ENCODE measurements at places on chromosomes 11 and 22.

DNA sequence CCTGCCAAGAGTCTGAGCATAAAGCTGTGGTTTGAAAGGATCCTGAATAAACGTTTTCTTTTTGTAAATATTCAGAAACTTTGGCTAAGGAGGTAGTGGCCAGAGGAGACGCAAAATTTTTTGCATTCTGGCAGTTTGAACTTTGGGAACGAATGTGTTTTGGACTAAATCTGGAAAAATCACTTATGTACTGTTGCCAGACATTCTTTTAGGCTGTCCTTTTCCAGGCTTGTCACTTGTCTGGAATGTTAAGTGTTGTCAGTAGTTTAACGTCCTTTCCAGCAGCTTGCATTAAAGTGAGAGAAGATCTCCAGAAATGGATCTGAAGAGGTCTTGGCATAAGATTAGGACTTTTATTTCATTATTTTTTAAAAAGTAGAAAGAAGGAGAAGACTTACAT is 18.5 kb downstream of the SPECC1L start:
- no peak for DNase-seq

- peak; percentile 61 for DNase-seq
These were observed 57.9 kb downstream of the TRIM29 start for GRCh38 chr11:120079750-120080610.

GRCh38 chr11:88173956-88174355 is 1.3 kb downstream of the RAB38 start:
- no peak for DNase-seq

DNA sequence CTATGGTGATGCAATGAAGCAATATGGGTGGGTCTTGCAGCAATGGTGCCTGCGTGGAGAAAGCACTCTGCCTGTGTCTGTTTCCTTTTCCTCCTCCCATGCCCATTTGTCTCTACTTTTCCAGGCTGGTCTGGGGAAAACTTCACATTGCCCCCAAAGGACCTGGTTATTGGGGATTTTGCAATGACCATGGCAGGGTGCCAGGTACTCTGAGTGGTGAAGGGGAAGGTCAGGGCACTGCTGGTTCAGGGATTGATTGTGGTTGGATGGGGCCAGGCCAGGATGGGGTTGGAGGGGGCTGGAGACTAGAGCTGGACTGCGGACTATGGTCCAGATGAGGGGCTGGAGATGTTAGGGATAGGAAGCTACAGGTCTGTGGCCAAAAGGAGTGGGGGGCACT is 92.1 kb downstream of the INSC start:
- DNase-seq: no peak

GRCh38 chr11:113593698-113594308 is 112.3 kb downstream of the TMPRSS5 start:
- DNase-seq: no peak

DNA sequence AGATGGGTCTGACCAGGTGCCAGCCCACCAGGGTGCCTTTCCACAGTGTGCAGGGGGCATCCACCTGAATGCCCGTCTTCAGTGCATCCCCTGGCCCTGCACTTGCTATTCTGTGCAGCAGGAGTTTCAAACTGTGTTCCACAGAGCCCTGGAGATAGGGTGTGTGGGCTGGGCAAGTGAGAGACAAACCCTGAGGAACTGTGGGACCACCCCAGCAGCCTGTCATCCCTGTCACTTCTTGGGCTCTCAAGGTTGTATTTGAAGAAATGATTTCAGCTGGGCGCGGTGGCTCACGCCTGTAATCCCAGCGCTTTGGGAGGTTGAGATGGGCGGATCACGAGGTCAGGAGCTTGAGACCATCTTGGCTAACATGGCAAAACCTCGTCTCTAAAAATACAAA is 6.4 kb upstream of the DGAT2 start:
- no peak for DNase-seq

- no peak for DNase-seq
These were observed 65.1 kb downstream of the SCUBE1 start for GRCh38 chr22:43277987-43278601.

GRCh38 chr11:119573858-119574257 is 150.9 kb upstream of the THY1 start:
- peak; percentile 5 for DNase-seq

DNA sequence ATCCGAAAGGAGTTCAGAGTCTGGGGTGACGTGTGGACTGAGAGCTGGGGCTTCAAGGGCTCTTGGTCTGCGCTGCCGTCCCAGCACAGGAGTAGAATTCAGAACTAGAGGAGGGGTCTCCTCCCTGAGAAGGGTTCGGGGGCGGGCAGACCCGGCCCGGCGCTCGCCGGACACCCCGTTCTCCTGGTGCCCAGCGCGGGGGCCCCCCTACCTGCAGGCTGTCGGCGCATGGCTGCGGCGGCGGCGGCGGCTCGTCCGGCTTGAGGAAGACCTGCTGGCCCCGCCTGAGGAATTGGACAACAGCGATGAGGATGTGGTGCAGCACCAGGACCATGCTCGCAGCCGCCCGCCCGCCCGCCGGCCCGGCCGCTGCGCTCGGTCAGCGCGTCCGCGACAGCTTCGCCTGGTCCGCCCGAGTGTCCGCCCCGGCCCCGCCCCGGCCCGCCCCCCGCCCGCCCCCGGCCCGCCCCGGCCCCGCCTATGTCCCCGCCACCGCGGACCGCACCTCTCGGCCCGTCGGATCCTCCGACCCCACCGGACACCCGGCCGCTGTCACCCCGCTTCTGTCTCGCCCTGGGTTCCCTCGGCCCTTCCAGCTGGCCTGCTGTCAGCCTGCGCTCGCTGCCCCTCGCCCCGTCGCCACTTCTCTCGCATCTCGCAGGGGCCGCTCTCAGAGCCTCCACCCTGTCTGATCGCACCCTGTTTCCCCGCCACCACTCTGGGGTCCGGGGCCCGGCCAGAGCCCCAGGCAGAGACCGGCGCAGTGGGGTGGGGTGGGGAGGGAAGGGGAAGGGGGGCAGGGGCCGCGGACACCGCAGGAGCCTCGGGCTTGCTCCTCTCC is 32.0 kb downstream of the PDE2A start:
- DNase-seq: peak; percentile 60

DNA sequence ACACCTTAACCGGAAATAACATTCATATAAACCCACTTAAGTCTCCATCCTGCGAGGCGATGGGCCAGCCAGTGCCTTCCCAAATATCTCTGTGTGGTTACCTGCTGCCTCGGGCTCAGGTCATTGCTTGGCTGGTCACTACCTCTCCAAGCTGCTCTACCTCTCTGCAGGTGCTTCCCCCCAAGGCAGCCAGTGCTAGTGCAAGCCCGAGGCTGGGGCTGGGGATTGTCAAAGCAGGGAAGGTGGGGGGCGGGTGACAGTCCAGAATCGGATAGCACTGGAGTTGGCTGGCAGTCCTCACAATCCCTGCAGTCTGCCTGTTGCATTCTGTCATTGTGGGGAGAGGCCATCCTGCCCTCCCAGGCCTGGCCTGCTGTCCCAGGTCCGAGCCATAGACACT is 11.1 kb downstream of the MCHR1 start:
- DNase-seq: peak; percentile 70

DNA sequence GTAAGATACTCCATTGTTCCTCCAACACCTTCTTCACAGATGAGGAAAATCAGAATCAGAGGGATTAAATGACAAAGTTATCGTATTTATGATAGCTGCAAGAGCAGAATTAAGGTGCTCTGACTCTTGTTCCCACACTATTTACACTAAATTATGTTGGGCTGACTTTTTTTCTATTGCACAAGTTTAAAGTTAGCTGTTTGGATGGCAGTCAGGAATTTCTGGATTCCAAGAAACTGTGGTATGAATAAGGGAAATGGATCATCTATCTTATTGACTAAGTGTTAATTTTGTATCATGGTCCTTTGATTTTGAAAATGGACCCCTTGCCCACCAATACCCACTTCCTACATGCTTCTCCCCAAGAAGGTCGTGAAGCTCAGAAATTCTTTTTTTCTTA is 19.9 kb upstream of the APOA1 start:
- DNase-seq: no peak

DNA sequence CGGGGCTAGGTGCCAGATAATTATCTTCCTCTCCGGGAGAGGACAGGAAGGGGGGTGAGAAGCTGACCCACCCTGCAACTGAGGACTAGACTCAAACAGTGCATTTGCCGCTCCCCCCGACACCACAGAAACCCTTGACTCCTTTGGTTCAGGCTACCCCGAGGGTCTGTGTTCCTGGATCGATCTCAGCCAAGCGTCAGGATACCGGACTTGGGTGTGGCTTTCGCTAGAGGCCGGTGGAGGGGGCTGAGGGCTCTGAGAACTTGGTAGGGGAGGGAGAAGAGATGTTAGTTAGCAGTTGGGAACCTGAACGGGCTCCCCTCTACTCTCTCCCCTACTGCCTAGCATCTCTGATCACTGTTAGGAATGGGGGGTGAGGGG is 840 bp downstream of the SEZ6L start:
- DNase-seq: peak; percentile 29

GRCh38 chr11:116962108-116962507 is 124.7 kb upstream of the APOA1 start:
- no peak for DNase-seq

DNA sequence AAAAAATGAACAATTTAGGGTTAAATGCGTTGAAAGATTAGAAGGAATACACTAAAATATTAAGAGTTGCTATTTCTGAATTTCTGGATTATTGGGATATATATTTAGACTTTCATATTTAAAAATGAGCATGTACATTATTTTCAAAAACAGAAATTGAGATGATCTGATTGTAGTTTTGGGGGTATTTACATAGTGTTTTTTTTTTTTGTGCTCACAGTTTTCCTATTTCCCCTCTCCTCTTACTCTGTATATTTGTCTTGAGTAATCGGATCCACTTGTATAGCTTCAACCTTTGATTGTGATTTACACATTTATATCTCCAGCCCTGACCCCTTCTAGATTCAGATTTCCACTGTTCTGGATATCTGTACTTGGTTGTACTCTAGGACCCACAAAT is 5.3 kb downstream of the USP47 start:
- no peak for DNase-seq

GRCh38 chr22:43884600-43885318 is 7.1 kb downstream of the PNPLA5 start:
- DNase-seq: peak; percentile 87

DNA sequence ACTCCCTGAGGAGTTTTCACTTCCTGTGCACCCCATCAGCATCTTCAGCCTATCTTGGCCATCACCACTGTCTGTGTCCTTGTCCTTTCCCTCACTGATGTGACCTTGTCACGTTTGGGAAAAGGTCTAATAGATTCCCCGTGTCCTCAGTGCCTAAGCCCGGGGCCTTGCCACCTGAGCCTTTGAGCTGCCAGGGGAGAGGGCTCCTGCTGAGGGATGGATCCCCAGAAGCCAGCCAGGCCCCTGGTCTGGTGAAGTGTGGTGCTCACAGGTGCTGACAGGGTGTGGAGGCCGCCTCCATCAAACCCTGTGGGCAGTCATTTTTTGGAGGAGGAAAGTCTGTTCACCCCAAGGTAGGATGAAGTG is 47.2 kb downstream of the GAB4 start:
- DNase-seq: no peak

GRCh38 chr11:68090287-68090686 is 30.9 kb downstream of the CHKA start:
- DNase-seq: no peak

DNA sequence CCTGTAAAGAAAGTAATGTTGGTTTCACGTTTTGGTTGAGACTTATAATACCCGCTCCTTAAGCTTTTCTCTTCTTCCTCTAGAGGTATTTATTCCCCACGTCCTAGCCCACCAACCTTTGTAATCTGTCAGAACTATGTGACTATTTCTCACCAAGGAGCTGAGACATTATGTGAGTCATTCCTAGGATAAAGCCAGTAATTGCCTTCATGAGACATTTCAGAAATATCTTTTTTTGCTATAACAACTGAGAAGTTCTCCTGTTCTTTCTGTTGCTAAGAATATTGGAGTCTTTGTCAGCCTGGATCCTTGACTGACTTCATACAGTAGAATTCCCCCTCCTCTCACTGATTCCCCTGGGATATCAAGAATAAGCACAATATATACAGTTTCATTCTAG is 1497.0 kb upstream of the TENM4 start:
- DNase-seq: no peak

DNA sequence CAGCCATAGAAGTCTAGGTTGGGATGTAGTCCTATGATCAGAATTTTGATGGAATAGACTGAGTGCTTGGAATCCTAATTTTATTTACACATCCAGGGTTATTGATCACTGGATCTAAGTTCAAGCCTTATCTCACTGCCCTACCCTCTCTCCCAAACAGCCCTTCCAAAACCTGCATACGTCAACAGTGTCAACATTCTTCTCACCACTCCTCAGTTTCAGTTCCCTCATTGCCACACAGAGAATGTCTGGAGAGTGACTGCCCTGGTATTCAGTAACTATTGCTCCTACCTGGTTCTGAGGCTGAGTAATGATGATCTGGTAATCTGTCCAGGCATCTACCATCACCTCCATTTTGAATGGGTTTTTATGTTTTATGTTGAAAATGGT is 60.0 kb downstream of the GLYATL1 start:
- no peak for DNase-seq

- DNase-seq: no peak
These were observed 25.3 kb downstream of the SIK2 start for GRCh38 chr11:111627591-111627990.

GRCh38 chr11:93525601-93526345 is 17.4 kb downstream of the SMCO4 start:
- no peak for DNase-seq

GRCh38 chr11:93577286-93577685 is 34.1 kb upstream of the SMCO4 start:
- no peak for DNase-seq

DNA sequence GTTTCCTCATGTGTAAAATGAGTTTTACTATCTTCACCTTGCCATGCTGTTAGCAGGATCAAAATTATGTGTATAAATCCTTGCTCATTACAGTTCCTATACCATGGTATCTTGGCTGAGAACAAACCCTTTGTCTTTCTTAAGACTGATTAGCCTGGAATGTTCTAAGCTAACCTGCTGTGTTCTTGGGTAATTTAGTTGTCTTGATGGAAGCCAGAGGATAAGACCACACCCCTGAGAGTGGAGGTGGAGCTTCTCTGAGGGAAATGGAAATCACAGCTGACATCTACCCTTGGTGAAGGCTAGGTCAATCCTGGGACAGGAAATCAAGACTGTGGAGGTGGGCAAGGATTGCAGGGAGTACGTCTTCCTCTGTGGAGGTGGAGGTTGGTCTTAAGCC is 206.1 kb upstream of the ARHGAP20 start:
- DNase-seq: no peak

DNA sequence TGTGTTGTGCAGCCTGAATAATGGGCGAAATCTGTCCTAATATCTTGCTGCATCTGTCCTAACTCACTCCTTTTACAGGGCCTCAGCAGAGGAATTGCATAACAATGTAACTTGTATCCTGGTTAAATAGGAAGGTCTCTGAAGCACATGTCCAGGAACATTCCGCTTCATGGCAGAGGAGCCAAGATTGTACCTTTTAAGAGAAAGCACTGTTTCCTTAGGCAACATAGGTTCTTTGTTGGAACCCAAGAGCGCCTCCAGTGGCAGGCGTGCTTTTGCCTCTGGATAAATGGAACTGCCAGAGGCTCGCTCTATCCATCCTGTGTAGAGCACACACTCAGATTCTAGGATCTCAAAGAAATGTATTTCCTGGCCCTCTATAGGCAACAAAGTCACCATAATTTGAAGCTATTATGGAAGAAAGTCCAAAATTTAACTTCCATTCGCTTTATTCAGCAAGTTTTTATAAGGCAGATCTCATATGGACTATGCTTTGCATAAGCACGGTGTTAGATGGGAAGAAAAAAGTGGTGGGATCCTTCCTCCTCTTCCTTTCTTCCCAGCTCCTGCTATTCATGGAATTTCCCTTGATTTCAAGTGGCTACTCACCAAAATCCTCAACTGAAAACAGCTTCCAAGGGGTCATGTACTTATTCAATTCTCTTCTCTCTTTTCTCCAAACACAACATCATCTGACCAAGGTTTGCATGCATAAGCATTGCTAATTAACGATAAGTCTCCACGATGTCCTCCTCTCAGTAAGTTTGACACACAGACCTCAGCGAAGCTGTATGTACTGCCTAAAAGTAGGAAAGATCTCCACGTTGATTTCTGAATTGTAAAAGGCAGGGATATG is at the start of gene BLID:
Gene BLID (minus strand): TSS at position 692 of the 856 bp plus-strand sequence. CDS start 293 bp downstream, at position 399.
- DNase-seq: peak; percentile 73

Measured in H9 (cell line).